HFFc6 (cell line): ENCODE measurements at places on chromosomes 5 and 9.

- DNase-seq, result no peak
These were observed 198.6 kb downstream of the PAX5 start for GRCh38 chr9:36835271-36835996.

GRCh38 chr9:100086097-100086635 lies 12.6 kb downstream of the ERP44 start:
- no peak for DNase-seq

DNA sequence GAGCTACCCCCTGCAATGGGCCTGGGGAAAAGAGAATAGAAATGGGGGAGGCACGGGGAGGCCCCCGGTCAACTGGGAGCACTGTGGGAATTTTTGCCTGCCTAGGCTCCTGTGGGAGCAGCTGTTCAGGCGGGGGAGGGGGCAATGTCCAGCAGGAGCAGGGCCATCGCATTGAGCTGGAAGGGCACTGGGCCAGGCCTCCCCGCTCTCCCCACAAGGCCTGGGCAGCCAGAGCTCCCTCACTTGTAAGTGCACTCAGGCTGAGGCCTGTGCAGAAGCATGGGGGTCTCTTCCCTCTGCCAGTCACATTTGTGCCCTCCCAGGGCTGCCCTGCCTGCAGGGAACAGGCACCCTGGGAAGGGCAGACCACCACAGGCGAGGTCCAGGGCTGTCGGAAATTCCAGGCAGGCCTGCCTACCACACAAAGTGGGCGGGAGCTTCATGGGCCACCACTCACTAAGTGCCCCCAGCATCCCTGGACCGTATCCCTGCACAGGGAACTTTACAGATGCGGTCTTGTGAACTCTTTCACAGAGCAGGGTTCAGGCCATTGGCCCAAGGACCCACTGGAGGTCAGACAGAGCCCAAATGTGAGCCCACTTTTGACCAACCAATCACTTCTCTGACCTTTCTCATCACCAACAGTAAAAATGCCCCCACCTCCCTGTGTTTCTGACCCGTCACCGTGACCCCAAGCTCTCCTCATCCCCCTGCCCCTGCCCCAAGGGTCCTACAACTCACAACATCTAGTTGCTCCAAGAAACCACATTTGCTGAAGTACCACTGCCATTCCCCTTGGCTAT lies 1.0 kb upstream of the CFAP157 start:
- no peak for DNase-seq

- peak; percentile 23 for DNase-seq
These were observed 20.0 kb downstream of the JMY start for GRCh38 chr5:79255786-79256557.

DNA sequence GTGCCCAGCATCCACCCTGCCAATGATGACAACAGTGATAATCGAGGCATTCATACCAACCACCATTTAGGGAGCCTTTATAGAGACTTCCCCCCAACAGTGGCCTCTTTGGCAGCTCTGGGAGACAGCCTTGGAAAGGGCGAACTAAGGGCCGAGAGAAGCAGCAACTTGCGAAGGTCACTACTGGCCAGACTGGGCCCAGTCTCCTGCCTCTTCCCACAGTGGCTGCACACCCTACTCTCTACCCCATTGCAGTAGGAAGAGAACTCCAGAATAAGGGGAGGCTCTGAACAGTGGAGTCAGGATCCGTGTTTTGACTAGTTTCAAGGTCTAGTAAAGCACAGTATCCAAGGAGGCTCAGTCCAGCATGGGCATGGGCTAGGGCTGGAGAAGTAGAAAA lies 5.3 kb downstream of the LHX6 start:
- no peak for DNase-seq

- DNase-seq, result no peak
These were observed 14.2 kb downstream of the CPEB4 start for GRCh38 chr5:173902334-173902733.

DNA sequence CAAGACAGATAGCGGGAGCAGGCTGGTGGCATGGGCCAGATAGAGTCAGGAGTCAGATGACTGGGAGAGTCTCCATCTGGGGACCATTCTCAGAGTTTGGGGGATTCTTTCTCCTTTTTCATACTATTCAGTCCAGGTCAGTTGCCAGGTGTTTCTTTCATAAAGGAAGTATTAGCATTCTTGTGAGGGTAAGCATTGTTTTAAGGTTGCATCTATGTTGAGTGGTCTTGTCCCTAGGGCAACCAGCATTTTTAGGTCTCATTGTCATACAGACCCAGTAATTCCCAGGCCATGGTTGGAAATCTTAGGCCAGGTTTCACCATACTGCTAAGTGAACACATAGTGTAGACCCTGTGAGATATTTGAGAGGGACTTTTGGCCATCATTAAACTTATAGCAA lies 122.3 kb upstream of the POC5 start:
- no peak for DNase-seq

GRCh38 chr9:90848866-90849265 lies 47.2 kb downstream of the SYK start:
- DNase-seq, result no peak

GRCh38 chr9:12884736-12885395 lies 110.0 kb downstream of the LURAP1L start:
- peak; percentile 60 for DNase-seq

DNA sequence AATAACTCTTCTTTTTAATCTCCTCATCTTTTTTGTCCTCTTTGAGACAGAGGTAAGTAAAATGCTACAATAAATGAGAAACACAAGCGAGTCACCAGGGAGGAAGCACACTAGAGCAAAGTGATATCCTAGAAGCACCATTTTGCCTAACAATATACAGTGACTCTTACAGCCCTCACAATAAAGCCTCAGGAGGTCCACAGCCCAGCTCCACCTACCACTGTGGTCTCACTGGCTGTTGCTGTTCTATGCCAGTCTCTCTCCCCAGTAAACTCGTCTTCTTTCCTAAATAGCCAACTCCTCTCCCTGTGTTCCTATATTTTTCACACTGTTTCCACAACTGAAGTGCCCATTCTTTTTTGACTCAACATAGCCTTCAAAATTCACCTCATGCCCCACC lies 44.3 kb downstream of the TNFSF15 start:
- no peak for DNase-seq

- no peak for DNase-seq
These were observed 244.4 kb downstream of the FANCC start for GRCh38 chr9:95073042-95073607.

GRCh38 chr9:122220673-122221182 lies 8.0 kb downstream of the LHX6 start:
- DNase-seq, result no peak

DNA sequence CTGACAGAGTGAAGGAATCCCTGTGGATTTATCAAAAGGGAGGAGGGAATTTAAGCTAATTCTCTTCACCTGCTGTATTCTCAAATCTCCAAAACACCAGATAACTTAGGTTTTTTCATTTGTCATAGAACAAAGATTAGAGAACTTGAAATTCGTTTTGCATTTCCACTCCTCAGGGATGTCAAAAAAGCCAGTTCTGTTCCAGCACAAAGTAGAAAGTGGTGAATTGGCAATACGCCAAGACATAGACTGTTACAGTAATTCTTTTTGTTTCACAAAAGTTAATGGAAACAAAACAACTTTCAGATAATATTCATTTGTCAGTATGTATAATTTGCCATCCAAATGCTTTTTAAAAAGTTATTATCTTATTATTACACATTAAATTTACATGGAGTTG lies 15.0 kb downstream of the S1PR3 start:
- DNase-seq, result no peak

DNA sequence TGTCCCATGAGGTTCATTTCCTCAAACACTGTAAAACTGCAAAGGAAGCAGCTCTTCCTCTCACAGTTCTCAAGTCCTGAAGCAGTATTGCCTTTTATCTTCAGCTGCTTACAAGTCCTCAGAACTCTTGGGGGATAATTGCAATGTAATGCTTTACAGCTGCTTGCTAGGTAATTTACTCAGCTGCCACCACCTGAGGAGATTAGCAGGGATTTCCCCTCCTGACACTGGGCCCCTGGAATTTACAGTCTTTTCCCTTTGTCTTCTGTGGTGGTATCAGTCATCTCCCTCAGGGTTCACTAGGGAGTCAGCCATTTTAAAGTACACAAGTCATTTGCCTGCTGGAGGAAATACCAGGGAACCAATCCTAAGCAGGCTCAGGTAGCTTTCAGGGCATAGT lies 754.3 kb upstream of the GRAMD2B start:
- no peak for DNase-seq

DNA sequence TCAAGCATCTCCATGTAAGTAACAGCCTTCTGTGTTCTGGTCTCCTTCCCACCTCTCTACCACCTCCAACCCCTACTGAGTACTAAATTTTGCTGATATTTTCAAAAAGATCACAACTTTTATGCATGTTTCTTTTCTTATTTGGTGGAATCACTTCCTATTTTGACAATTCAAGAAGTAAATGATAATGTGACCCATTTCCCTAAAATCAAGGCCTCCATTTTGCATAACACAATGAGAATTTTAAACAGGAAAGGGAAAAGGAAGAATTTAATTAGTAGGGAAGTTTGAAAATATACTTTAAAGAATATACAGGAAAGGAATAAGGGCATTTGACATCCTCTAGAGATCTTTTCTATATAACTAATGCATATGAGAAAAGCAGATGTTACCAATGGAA lies 212.9 kb upstream of the RASA1 start:
- DNase-seq, result no peak

GRCh38 chr9:127697575-127697974 lies 9.2 kb upstream of the CFAP157 start:
- DNase-seq, result no peak

DNA sequence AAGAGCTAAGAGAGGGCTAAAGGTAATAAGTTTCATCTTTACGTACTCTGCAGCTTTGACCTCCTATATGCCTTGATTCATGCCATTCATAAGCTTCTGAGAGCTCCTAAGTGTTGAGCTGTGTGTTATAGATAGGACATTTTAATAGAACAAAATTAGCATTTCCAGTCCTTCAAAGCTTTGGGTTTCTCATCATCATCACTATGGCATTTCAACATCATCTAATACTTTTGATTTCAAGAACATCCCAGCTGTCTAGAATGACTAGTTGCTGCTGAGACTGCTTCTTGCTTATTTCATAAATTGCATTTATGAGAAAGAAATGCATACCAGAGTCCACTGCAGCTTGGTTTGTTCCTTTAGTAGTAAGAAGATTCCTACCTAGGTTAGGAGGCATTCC lies 201.7 kb downstream of the SGCD start:
- no peak for DNase-seq
